LHCN-M2 (cell line): ENCODE measurements at places on chromosomes 1 and 21. TPM values are rescaled to one million over a fixed set of nuclear protein-coding genes. Genes with fewer than 3 reads are reported as not detected.

GRCh38 chr1:59541161-59541560 lies 244.3 kb downstream of the FGGY start:
- no peak for DNase-seq

DNA sequence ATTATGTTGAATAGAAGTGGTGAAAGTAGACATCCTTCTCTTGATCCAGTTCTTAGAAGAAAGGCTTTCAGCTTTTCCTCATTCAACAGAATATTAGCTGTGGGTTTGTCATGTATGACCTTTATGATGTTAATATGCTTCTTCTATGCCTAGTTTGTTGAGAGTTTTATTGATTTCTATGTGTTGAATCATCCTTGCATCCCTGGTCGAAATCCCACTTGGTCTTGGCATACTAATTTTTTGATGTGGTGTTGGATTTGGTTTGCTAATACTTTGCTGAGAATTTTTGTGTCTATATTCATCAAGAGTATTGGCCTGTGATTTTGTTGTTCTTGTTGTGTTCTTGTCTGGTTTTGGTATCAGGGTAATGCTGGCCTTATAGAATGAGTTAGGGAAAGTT lies 20.9 kb downstream of the CD55 start:
- DNase-seq, result no peak

GRCh38 chr1:7478809-7479499 lies 292.1 kb upstream of the VAMP3 start:
- DNase-seq, result peak; percentile 66

DNA sequence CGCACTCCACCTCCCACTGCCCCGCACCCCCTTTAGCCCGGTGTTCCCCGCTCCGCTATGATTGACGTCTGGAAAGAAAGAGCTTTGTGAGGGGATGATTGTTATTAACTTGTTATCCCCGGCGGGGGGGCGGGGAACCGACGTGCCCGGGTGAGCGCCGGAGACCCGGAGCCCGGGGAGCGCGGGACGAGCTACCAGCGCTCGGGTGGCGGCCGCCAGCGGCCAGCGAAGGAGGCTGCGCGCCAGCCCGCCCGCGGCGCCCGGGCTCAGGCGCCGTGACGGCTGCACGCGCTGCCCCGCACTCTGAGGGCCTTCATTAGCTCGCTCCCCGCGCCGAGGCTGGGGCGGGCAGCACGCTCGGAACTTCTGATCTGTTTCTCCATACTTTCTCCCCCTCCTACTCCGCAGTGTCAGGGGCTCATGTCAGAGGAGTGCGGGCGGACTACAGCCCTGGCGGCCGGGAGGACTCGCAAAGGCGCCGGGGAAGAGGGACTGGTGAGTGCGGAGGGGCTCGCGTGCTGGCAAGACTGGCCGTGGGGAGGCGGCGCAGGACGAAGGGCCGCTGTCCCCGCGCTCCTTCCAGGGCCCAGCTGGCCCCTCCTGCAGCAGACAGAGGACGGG lies 2.1 kb downstream of the LHX8 start:
- no peak for DNase-seq

- no peak for DNase-seq
These were observed 13.2 kb upstream of the BCAR3 start for GRCh38 chr1:93694819-93695218.

GRCh38 chr1:114105421-114105979 lies 48.2 kb downstream of the SYT6 start:
- DNase-seq, result no peak

- DNase-seq, result peak; percentile 23
These were observed 9.8 kb downstream of the THAP3 start for GRCh38 chr1:6634371-6635052.

GRCh38 chr21:14620152-14620551 lies 74.0 kb upstream of the SAMSN1 start:
- DNase-seq, result no peak

DNA sequence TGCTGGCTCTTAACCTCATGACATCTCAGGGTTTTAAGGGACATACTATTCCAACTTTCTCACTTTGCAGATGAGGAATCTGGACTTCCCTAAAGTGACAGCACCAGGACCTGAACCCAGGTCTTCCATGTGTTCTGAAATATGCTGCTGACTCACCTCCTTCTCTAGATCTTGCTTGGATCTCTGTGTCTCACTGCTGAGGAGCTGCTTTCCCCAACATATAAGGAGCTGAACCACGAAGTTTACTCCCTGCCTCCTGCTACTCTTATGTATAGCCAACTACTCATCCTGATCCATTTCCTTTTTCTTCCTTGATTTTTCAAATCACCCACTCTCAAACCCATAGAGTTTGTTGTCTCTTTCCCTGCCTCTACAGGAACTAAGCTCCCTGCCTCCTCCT lies 38.2 kb downstream of the ALG14 start:
- no peak for DNase-seq

Gene S100A7A
- total RNA-seq, result not detected in 2 replicates

Gene SLC45A1
- 4.0 and 4.2 TPM in 2 replicates for total RNA-seq

Gene KCNE2
- not detected in 2 replicates for total RNA-seq

Gene SYPL2
- 0.06 and 0.34 TPM in 2 replicates for total RNA-seq

Gene CFHR5
- total RNA-seq, result not detected in 2 replicates

Gene S1PR1
- 1.3 and 2.4 TPM in 2 replicates for total RNA-seq

Gene MTARC1
- 0.34 and 2.5 TPM in 2 replicates for total RNA-seq

Gene RNU1-1
- under 0.01 TPM in 1 of 2 replicates, not detected in the other for total RNA-seq

Gene LIN28A
- total RNA-seq, result under 0.01 TPM in 1 of 2 replicates, not detected in the other
